ENCODE measurements at places on chromosomes 2 and 18.
A peak's percentile ranks its signal among the peaks of the same experiment; 100 is the strongest.

DNA sequence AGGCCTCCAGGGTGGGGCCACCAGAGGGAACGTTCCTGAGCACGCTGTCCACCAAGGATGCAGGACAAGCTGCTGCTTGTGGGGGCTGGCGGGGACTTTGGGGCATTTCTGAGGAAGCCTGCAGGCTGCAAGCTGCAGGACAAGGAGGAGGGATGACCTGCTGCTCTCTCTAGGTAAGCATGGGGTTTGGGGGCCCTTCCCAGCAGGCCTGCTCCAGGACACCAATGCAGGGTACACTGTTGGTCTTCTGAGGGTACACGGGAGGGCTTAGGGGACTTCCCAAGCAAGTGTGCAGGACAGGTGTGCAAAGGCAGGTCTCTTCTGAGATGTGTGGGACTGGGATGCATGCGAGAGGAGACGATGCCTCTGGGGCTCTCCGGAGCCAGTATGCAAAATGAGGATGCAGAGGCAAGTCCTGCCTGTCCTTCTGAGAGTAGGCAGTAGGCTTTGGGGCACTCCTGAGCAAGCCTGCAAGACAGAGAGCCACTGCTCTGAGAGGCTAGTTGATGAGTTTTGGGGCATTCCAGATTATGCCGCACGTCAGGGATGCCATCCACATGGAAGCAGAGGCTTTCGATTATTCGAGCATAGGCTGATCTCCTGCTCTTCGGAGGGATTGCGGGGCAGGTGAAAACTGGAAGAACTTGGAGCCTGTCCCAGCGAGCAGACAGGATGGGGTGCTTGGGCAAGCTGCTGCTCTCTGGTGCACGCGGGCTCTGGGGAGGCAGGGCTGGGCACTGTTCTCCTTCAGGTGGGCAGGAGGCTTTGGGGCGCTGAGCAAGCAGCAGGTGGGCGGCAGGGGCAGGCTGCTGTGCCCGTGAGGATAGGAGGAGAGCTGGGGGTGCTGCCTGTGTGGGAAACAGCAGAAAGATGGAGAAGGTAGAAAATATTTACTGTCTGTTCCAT, 44.6 kb downstream of the CNGA3 start:
- no peaks in the 10 kb centered on the region for H3K4me1 ChIP-seq
- H3K4me3 ChIP-seq, result no peak overlapping the region
- H3K27me3 ChIP-seq, result no peaks in the 10 kb centered on the region
- H3K36me3 ChIP-seq, result no peaks in the 10 kb centered on the region
- H3K27ac ChIP-seq, result no peak overlapping the region

DNA sequence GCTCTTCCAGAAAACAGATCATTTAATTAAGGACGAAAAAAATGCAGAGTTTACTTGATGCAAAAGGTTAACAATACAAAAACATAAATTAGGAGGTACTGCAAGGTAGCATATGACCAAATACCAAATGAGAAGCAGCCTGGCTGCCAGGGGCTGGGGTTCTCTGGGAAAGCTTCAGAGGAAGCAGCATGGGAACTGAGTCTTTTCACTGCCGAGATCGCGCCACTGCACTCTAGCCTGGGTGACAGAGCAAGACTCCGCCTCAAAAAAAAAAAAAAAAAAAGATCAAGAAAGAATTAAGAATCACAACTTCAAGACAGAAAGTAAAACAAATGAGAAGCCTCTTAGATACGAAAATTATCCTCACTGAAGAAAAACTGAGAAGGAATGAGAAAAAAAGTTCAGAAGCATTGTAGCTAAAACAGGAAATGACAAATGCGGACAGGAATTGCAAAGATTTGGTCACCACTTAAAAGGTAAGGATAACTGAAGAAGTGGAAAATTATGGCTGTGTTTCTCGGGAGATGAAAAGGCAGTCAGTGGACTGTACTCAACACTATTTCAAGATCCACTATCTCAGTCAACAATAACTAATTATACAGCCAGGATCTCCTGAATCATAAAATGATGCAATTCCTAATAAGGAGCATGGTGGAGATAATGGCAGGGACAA, 4.3 kb downstream of the SEPTIN10 start:
- DNase-seq, result peak; percentile 50
- H3K27me3 ChIP-seq, result no peaks in the 10 kb centered on the region
- H3K4me1 ChIP-seq, result peaks cover 63% of the 10 kb centered on the region
- no peaks in the 10 kb centered on the region for H3K36me3 ChIP-seq
- H3K27ac ChIP-seq, result peak overlapping the region; percentile 59

GRCh38 chr2:218015586-218016521, 13.1 kb upstream of the TNS1 start:
- no peak overlapping the region for H3K4me3 ChIP-seq
- no peak overlapping the region for H3K27ac ChIP-seq
- no peaks in the 10 kb centered on the region for H3K4me1 ChIP-seq
- no peaks in the 10 kb centered on the region for H3K36me3 ChIP-seq
- no peak for DNase-seq

DNA sequence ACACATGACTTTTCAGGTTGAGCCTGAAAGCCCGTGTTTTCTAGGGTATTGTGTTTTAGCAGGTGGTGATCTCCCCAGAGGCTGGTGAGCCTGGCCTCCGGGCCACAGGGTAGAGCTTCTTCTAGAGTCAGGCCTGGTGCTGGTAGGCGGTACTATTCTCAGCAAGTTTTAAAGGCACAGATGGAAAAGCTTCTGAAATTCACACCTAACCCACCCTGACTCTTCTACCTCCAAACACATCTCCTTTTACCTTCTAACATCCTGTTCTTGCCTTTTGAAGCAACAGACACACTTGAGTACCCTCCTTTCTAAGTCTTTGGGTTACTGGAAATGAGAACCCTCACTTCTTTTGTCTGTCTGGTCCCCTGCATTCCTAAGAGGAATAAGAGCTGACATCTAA, 191.1 kb downstream of the SETBP1 start:
- no peak overlapping the region for H3K27ac ChIP-seq
- H3K4me3 ChIP-seq, result no peak overlapping the region
- H3K27me3 ChIP-seq, result no peaks in the 10 kb centered on the region

- no peaks in the 10 kb centered on the region for H3K27me3 ChIP-seq
- H3K4me1 ChIP-seq, result peaks cover 43% of the 10 kb centered on the region
- peak overlapping the region; percentile 48 for H3K27ac ChIP-seq
- no peaks in the 10 kb centered on the region for H3K36me3 ChIP-seq
Measured at GRCh38 chr2:233240897-233241296, 10.6 kb upstream of the ATG16L1 start.

GRCh38 chr2:236979664-236980063, 106.0 kb upstream of the COPS8 start:
- no peak overlapping the region for H3K27ac ChIP-seq
- no peak for DNase-seq
- H3K27me3 ChIP-seq, result no peaks in the 10 kb centered on the region
- H3K4me3 ChIP-seq, result no peak overlapping the region
- no peaks in the 10 kb centered on the region for H3K4me1 ChIP-seq

- no peaks in the 10 kb centered on the region for H3K27me3 ChIP-seq
- no peak for DNase-seq
- H3K27ac ChIP-seq, result no peak overlapping the region
- no peaks in the 10 kb centered on the region for H3K4me1 ChIP-seq
Measured at GRCh38 chr2:208297961-208298360, 31.9 kb downstream of the PIKFYVE start.

GRCh38 chr2:95091885-95092555, 29.6 kb downstream of the MRPS5 start:
- no peak overlapping the region for H3K4me3 ChIP-seq
- DNase-seq, result no peak
- H3K27ac ChIP-seq, result no peak overlapping the region
- peaks cover 32% of the 10 kb centered on the region for H3K36me3 ChIP-seq

GRCh38 chr2:199762963-199763362, 88.0 kb downstream of the FTCDNL1 start:
- no peaks in the 10 kb centered on the region for H3K36me3 ChIP-seq
- H3K4me3 ChIP-seq, result no peak overlapping the region
- no peaks in the 10 kb centered on the region for H3K4me1 ChIP-seq
- H3K27ac ChIP-seq, result no peak overlapping the region
- peaks cover 59% of the 10 kb centered on the region for H3K27me3 ChIP-seq
- DNase-seq, result no peak

DNA sequence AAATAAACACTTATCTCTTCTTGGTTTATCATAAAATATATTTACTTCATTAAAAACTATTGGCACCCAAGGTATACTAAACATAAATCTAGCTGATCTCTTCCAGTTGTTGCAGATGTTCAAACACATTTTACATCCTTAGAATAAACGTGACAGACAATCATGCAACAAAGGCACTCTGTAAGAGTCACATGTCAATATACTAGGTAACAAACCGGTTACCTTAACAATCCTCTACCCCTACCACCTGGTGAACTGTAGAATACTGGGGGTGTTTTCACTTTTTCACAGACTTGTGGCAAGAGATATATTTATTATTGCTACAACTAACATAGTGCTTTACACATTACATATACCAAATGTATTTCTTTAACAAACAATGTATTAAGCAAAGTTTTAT, 15.8 kb downstream of the STK17B start:
- peaks cover 17% of the 10 kb centered on the region for H3K4me1 ChIP-seq
- no peak overlapping the region for H3K4me3 ChIP-seq
- no peak for DNase-seq
- no peaks in the 10 kb centered on the region for H3K27me3 ChIP-seq
- H3K27ac ChIP-seq, result no peak overlapping the region
- H3K36me3 ChIP-seq, result peaks cover 13% of the 10 kb centered on the region

GRCh38 chr18:32259553-32259952, 69.7 kb downstream of the MEP1B start:
- no peak overlapping the region for H3K4me3 ChIP-seq
- DNase-seq, result no peak
- H3K4me1 ChIP-seq, result no peaks in the 10 kb centered on the region
- no peak overlapping the region for H3K27ac ChIP-seq
- H3K27me3 ChIP-seq, result no peaks in the 10 kb centered on the region
- no peaks in the 10 kb centered on the region for H3K36me3 ChIP-seq

GRCh38 chr2:190256087-190256486, 63.5 kb downstream of the HIBCH start:
- H3K4me3 ChIP-seq, result no peak overlapping the region
- peaks cover 9% of the 10 kb centered on the region for H3K36me3 ChIP-seq
- no peak overlapping the region for H3K27ac ChIP-seq
- H3K4me1 ChIP-seq, result no peaks in the 10 kb centered on the region
- no peak for DNase-seq

GRCh38 chr18:78741381-78742217, 238.0 kb upstream of the SALL3 start:
- DNase-seq, result no peak
- H3K4me1 ChIP-seq, result no peaks in the 10 kb centered on the region
- peaks cover 45% of the 10 kb centered on the region for H3K27me3 ChIP-seq
- H3K36me3 ChIP-seq, result no peaks in the 10 kb centered on the region
- H3K27ac ChIP-seq, result no peak overlapping the region

DNA sequence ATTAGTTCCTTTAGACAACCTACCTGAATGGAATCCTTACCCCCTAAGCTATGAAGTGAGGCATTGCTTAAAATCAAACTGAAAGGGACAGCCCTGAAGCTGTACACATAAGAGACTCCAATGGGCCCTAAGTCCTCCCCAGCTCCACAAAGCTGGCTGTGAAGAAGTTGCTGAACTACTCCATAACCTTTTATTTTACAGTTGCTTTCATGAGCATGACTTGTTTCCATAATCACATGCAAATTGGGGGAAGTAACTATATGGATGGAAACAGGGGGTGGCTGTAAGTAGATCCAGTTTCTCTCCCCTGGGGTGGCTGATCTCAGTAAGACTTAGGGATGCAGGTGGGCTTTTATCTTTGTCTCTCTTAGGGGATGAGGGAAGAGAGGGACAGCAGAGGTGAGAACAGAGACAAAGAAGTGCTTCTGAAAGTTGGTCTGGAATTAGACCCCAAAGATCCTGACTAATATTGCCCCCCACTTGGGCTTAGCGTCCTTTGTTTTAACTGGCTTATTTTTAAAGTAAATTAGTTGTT, 5.5 kb downstream of the FZD5 start:
- H3K4me3 ChIP-seq, result no peak overlapping the region
- no peak for DNase-seq
- no peaks in the 10 kb centered on the region for H3K27me3 ChIP-seq
- peaks cover 14% of the 10 kb centered on the region for H3K4me1 ChIP-seq
- no peak overlapping the region for H3K27ac ChIP-seq

- H3K27ac ChIP-seq, result no peak overlapping the region
- H3K27me3 ChIP-seq, result no peaks in the 10 kb centered on the region
- H3K4me3 ChIP-seq, result no peak overlapping the region
- H3K4me1 ChIP-seq, result peaks cover 51% of the 10 kb centered on the region
- no peak for DNase-seq
Measured at GRCh38 chr2:119254601-119255080, 31.0 kb downstream of the STEAP3 start.

- H3K4me1 ChIP-seq, result no peaks in the 10 kb centered on the region
- H3K36me3 ChIP-seq, result no peaks in the 10 kb centered on the region
- peaks cover 15% of the 10 kb centered on the region for H3K27me3 ChIP-seq
- H3K27ac ChIP-seq, result no peak overlapping the region
- no peak overlapping the region for H3K4me3 ChIP-seq
Measured at GRCh38 chr2:80438686-80439085, 134.1 kb upstream of the LRRTM1 start.

DNA sequence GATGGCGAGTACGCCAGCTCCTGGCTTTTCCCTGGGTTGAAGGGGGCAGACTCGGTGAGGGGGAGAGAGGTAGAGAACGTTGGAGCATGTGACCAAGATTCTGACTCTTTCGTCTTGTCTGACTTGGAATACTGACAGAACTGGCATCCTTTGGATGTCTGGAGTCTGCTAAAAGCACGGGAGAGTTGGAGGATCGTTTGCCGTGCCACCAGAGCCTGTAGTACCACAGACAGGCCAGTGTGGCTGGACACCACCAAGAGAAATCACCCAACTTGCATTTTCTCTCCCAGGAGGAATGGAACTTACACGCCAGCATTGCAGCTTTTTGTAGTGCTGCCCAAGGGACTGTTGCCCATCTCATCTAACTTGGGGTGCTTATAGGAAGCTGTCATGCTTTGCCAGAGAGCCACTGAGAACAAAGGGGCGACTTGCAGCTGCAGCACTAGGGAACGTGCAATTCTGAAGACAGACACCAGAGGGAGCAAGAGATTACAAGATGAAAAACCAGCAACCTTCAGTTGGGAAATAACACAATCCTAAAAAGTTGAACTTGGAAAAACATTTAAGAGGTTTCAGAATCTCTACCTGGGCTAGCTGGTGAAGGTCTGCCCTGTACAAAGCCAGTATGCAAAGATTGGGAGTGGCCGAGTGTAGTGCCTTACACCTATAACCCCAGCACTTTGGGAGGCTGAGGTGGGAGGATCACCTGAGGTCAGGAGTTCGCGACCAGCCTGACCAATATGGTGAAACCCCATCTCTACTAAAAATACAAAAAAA, 24.1 kb downstream of the PSMG2 start:
- peaks cover 20% of the 10 kb centered on the region for H3K36me3 ChIP-seq
- H3K27ac ChIP-seq, result no peak overlapping the region
- DNase-seq, result peak; percentile 92
- no peaks in the 10 kb centered on the region for H3K27me3 ChIP-seq
- no peak overlapping the region for H3K4me3 ChIP-seq
- H3K4me1 ChIP-seq, result no peaks in the 10 kb centered on the region

Data from PC-3 (cell line).